Activated CD4-positive, alpha-beta T cell treated with anti-CD3 and anti-CD28 coated beads, Interleukin-2, amount 50 U/mL, for 24 hours (primary cell): ENCODE measurements at places on chromosomes 13 and 19.
A peak's percentile ranks its signal among the peaks of the same experiment; 100 is the strongest.

DNA sequence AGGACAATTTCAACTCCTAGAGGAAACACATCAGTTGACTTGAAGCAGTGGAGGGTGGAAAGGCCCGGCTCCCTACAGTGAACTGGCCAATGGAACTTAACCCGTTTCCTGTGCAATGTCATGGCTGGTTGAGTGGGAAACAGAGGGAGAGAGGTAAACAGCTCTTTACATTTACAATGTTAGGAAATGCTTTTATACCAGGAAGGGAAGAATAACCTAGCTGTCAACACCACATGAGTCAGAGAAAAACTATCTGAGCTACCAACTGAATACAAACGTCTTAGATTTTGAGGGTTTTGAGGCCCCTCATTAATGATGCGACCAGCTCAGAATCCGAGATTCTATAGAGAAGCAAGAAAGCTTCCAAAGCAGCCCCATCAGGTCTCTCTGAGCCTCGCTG, 36.7 kb downstream of the CARD8 start:
- DNase-seq, result no peak

DNA sequence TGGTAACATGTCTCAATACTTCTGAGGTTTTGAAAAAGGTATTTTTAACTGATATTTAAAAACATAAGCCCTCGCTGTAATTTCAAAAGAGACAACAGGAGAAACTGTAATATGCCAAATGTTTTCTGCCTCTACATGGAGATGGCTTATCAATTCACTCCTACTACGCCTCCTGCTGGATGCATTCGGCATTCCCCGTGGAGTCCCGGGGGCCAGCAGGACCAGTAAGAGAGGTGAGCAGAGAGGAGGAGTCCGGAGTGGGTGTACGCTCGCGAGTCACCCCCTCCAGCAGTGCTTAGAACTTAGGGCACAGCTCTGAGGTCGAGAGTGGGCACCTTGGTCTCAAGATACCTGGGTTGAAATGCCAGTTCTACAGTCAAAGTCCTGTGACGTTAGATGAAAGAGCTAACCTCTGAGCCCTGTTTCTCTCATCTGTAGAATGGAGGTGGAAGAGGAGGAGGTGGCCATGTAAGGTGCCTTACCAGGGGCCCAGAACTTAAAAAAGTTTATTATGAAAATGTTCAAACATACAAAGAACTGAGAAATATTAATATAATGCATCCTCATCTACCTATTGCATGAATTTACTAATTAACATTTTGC, 110.2 kb downstream of the STK24 start:
- DNase-seq, result no peak

GRCh38 chr19:50268041-50268440, 61.1 kb downstream of the KCNC3 start:
- DNase-seq, result no peak

- DNase-seq, result peak; percentile 67
Observed at GRCh38 chr19:35869327-35870123, 1.2 kb downstream of the APLP1 start.

GRCh38 chr19:58311345-58311865, 6.2 kb downstream of the ERVK3-1 start:
- DNase-seq, result no peak

DNA sequence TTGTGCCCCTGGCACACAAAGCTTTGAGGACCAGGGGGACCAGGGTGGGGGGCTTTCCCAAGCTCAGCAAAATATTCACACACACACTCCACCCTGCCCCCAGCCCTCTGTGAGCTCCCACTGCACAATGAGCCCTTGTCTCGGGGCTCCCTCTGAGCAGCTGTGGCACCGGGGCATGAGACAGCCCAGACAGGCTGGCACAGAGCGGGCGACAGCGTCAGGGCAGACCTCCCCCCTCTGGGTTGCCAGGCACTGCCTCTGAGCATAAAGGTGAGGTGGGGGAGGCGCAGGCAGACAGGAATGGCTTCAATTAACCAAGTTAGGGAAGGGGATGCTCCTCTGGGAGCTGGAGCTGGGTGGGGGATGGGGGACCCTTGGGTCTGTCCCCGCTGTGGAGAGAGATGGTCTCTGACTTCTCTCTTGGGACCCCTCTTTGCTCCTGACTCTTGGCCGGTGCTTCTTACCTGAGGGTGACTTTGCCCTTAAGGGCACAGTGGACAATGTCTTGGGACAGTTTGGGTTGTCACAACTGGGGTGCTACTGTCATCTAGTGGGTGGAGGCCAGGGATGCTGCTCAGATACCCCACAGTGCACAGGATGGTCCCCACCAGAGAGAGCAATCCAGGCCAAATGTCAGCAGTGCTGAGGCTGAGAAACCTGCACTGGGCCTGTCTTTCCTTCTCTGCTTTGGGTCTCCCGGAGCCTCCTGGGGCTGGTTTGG, 30.3 kb downstream of the LYL1 start:
- no peak for DNase-seq

DNA sequence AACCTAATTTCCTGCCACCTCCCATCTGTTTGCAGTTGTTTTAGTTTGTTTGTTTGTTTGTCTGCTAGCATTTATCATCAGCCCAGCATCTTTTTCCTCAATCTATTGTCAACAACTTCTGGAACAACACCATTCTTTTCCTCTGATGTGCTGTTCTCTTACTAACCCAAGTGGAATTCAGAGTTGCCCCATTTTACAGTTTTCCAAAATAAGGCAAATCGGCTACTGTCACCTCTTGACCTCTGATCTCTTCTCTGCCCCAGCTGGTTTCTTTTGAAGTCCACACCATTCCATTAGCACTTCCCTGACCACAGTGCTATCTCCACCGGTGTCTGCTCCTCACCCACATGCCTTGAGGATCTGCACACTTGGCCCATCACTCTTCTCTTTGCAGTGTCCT, 102.4 kb downstream of the EFNB2 start:
- DNase-seq, result no peak

GRCh38 chr13:36251526-36251925, 37.2 kb upstream of the SOHLH2 start:
- no peak for DNase-seq

- DNase-seq, result no peak
Observed at GRCh38 chr19:38392707-38393308, 4.3 kb downstream of the SPRED3 start.

DNA sequence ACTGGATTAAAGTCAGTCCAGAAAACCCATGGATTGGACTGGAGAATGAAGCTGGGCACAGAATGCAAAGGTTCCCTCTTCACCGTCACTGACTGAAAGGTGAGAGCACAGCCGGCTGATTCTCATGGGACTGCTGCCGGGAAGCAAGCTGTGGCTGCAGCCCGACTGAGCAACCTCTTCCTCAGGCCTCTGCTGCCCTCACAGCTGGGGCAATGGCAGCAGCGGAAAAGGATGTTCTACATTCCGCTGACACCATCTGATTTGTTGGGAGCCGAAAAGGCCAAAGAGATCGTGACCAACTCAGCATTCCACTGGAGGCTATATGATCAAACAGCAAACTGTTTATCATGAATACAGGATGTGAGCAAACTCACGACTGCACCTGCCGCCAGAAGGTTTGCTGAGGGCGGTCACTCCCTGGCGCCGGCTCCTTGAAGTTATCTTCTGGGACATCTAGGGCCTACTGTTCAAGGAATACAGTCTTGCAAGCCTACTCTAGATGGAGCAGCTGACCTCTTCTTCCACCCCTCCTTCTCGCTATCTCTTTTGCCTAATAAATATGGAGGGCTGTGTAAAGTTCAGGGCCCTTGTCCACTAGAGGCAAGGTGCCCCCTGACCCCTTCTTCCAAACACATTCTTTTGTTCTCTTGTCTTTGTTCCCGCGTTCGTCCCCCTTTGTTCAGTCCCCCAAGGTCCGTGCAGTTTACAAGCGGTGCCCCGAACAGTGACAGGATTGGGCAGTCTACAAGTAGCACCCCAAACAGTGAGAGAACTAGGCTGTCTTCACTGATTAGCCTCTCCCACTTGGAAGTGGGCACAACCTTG, 19.6 kb upstream of the SIGLEC6 start:
- DNase-seq, result no peak

DNA sequence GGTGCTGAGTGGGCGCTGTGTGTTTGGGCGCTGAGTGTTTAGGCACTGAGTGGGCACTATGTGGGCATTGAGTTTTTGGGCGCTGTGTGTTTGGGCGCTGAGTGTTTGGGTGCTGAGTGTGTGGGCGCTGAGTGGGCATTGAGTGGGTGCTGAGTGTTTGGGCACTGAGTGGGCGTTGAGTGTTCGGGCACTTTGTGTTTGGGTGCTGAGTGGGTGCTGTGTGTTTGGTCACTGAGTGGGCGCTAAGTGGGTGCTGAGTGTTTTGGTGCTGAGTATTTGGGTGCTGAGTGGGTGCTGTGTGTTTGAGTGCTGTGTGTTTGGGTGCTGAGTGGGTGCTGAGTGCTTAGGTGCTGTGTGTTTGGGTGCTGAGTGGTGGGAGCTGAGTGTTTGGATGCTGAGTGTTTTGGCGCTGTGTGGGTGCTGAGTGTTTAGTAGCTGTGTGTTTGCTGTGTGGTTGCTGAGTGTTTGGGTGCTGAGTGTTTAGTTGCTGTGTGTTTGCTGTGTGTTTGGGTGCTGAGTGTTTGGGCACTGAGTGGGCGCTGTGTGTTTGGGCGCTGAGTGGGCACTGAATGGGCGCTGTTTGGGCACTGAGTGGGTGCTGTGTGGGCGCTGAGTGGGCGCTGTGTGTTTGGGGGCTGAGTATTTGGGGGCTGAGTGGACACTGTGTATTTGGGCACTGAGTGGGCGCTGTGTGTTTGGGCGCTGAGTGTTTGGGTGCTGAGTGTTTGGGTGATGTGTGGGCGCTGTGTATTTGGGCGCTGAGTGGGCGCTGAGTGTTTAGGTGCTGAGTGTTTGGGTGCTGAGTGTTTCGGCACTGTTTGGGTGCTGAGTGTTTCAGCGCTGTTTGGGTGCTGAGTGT, 47.2 kb upstream of the F7 start:
- DNase-seq, result no peak

DNA sequence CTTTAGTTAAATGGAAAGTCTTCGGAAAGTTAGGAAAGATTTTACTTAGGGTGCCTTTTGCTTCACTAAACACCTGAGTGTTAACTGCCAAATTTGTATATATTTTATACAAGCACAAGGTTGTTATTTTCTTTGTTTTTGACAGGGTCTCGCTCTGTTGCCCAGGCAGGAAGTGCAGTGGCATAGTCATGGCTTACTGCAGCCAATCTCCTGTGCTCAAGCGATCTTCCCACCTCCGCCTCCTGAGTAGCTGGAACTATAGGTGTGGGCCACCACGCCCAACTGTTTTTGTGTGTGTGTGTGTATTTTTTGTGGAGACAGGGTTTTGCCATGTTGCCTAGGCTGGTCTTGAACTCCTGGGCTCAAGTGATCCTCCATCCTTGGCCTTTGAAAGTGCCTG, 16.2 kb downstream of the KCTD4 start:
- DNase-seq, result no peak

- DNase-seq, result no peak
Observed at GRCh38 chr13:22240716-22241115, 569.8 kb downstream of the FGF9 start.

- DNase-seq, result no peak
Observed at GRCh38 chr13:80055847-80056246, 285.1 kb downstream of the SPRY2 start.

DNA sequence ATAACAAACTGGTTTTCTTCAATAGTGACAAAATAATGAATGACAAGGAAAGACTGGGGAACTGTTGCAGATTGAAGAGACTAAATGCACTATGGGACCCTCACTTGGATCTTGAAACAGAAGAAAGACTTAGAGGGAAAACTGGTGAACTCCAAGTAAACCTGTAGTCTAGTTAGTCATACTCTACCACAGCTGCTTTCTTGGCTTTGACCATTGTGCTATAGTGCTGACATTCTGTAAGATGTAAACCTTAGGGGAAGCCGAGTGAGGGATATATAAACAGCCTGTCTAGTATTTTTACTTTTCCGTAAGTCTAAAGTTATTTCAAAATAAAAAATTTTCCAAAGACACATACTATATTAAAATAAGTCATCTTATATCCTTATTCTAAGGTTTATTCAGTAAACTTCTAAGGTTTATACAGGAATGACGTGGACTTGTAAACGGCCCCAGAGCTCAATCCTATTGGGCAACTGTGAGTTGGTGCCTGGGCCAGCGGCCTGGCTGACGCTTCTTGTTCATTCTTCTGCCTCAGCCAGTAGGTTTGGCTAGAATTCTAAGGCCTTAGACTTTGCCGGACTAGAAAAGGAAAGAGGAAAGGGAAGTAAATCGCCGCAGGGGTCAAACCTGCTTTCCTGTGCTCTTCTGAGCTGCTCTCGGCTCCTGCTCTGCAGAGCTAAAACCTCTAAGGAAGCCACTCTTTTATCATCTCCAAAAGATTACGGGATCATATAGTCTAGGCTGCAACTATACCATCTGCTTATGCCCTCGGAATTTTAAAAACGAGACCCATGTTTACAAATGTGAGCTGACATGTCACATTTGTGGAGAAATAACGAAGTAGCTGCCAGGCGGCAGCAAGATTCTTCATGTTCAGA, 33.6 kb upstream of the UBE2L5 start:
- no peak for DNase-seq

- no peak for DNase-seq
Observed at GRCh38 chr13:84303035-84303434, 420.8 kb upstream of the SLITRK1 start.

GRCh38 chr13:26400545-26400944, 146.6 kb downstream of the CDK8 start:
- DNase-seq, result no peak

GRCh38 chr19:48826606-48827020, 9.7 kb downstream of the HSD17B14 start:
- DNase-seq, result no peak

- no peak for DNase-seq
Observed at GRCh38 chr19:40055049-40055448, 982 bp downstream of the ZNF780B start.

DNA sequence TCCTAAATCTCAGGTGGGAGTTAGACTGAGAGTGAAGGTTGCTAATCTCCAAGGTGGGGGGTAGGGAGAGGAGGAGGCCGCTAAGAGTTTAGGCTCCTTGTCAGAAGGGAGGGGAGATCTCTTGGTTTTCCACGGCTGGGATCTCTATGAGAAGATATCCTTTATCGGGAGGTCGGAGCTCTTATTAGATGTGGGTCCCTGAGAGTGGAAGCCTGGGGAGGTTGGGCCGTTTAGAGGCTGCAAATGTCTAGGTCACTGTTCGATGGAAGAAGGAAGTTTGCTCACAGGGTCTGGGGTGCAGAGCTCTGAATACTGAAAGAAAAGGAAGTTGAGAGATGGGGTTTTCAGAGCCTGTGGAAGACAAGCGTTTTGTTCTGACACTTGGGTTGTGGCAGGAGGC, 3.8 kb downstream of the MYADM start:
- no peak for DNase-seq

GRCh38 chr19:30105727-30106126, 163.7 kb downstream of the URI1 start:
- no peak for DNase-seq

GRCh38 chr19:14030997-14031718, 404 bp upstream of the IL27RA start:
- DNase-seq, result no peak

- no peak for DNase-seq
Observed at GRCh38 chr19:13012690-13013608, 17.7 kb downstream of the NFIX start.

- DNase-seq, result no peak
Observed at GRCh38 chr13:75432045-75432444, 49.9 kb downstream of the TBC1D4 start.

DNA sequence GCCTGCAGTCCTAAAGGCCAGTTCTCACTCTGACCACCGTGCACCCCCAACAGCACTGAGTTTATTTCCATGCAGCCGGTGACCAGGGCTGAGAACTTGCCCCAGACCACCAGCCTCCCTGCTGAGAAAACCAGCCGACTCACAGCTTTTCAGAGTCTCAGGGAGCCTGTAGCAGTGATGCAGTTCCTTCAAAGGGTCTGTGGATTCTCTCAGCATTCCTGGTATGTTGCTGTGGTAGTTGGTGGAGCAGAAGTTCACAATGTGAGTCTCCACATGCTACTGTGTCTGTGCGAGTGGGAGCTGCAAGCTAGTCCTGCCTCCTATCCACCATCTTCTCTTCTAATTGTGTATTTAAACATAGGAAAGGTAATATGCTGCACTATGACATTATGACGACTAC, 254.9 kb upstream of the KLF12 start:
- DNase-seq, result no peak
